ENCODE measurements at places on chromosomes 4 and X. TPM values are rescaled to one million over a fixed set of nuclear protein-coding genes. Genes with fewer than 3 reads are reported as not detected.

GRCh38 chr4:122621016-122621507 is at the start of gene IL21:
Gene IL21 (minus strand): TSS chr4:122621066. CDS start chr4:122621011, 55 bp downstream.
- no peak for DNase-seq

DNA sequence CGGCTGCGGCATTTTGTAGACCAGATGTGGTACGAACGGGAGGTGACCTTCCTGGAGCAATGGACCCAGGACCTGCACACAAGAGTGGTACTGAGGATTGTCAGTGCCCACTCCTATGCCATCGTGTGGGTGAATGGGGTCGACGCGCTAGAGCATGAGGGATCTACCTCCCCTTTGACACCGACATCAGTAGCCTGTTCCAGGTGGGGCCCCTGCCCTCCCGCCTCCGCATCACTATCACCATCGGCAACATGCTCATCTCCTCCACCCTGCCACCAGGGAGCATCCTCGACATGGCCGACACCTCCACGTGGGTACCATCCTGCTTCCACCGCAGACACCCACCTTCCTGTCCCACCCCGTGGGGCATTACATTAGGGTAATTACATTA is 46.2 kb downstream of the SMARCA5 start:
- no peak for DNase-seq

DNA sequence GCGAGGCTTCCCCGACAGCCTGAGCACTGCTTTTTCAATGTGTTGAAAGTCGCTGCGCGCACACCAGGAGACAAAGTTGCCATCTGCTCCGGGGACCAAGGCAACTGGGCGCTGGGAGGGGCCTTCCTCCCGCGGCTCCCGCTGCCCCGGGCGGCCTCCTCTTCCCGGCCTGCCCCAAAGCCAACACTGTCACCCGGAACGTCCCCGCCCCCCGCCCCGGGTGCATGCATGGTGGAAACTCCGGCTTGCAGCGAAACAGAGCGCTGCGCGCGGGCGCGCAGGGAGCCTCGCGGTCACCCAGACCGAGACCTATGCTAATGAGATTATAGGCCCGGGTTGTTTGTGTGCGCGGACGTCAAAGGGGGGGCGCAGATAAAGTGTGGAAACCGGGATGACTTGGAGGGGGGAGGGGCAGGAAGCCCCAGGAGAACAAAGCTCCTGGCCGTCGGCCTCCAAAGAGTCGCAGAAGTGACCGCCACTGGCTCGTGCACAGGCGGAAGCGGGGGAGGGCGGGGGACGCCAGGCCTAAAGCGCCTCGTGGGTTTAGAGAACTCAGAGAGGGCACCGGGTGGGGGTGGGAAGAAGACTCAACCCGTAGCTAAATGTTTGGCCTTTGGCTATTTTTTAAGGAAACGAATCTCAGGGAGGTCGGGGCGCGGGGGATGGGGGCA is 88.8 kb downstream of the BCOR start:
- DNase-seq = peak; percentile 30

DNA sequence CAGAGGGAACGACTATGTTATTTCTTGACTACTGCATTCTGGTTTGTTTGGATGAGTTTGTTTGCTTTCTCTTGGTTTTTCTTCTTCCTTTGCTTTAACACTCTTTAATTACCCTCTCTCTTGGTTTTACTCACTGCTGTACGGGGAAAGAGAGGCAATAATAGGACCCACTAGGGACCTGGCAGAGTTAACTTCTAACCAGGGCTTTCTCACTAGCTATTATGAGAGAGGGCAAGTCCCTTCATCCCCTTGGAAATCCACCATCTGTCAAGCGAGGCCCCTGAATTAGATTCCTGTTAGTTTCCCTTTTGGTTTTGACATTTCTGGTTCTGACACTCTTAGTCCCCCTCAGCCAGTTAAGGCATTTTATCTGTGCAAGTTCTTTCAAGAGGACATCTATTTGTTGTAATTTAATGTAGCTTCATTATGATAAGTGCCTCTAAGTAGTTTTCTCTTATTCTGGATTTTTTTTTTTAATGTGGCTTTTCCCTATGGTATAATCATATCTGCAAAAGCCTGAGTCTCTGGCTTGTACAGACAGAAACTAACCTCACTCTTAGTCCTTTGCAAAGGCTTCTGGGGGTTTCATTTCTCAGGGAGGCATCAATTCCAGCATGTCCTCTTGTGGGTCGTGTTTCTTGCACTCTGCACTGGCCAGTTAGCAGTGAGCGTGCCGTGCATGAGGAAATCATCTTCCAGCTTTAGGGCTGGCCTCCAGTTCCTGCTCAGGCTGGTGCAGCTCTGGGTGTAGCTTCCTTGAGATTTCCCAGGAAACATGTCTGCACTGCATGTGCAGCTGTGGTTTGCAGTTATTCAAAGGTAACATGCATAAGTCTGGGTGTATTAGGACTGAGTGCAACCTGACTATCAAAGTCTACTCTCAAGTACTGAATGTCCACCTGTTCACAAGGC is 221.3 kb downstream of the STIM2 start:
- no peak for DNase-seq

The NAP1L2 gene
- total RNA-seq = 0.50 TPM

All from A673 (cell line).